ENCODE measurements at places on chromosomes 12 and 14.

DNA sequence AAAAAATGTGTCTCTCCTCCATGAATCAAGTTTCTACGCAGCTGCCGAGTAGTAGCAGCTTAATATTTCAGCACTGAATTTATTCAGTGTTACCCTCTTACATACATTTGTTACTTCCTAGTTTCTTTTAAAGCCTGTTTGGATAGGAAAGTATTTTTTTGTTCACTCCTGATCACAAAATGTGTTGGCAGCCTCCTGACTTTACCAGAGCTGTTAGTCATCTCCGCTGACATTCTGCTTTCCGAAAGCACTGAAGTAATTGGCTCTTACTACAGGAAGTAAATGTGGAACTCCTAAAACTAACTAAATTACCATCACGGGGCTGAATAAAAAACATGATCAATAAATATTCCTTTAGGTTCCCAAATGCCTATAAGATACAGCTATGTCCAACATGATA is 225.5 kb downstream of the EPS8 start:
- peak; percentile 91 for DNase-seq

DNA sequence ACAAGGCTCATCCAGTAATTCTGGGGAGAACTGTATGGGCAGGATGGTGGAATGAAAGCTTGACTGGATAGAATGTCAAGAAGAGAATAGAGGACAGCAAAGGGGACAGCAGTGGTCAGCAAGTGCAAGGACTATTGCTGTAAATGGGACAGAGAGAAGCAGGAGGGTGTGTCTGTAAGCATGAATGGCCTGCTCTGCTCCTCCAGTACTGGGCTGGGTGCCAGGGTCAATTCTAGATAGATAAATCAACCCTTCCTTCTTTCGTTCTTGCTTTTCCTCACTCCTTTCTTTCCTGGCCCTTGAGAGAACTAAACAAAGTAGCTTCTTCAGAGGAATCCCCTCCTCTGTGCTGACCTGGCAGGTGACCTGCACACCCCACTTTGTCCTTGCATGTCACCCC is 1019.2 kb downstream of the BCL11B start:
- no peak for DNase-seq

GRCh38 chr14:92677087-92677668 is 71.2 kb downstream of the LGMN start:
- DNase-seq: peak; percentile 77

DNA sequence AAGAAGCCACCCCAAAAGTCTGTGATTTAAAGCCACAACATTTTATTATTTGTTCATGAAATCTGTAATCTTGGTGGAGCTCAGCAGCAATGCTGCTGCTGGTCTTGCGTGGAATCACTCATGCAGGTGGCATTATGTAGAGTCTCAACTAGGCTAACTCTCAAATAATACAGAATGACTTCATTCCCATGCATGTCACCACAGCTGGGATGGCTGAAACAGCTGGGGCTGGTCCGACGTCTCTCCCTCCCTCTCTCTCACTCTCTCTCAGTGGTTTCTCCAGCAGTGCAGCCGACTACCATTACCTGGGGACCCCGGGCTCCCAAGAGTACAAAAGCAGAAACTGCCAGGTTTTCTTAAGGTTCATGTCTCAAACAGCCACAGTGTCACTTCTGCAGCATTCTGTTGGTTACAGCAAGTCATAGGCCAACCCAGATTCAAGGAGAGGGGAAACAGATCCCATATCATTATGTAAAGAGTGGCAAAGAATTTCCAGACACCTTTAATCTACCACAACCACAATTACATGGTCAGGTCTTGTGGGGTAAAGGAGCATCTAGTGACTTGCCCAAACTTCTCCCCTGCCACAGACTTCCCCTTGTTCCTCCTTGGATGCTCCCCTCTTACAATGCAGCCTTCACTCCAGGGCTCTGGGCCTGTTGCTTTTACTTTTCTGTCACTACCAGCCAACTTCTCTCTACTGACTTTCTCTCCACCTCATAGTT is 192.0 kb upstream of the HMGA2 start:
- peak; percentile 64 for DNase-seq

- no peak for DNase-seq
Observed at GRCh38 chr14:100640471-100641273, 53.5 kb upstream of the BEGAIN start.

Measured in fibroblast of mammary gland (primary cell).